ENCODE measurements at places on chromosomes 13 and 19.

DNA sequence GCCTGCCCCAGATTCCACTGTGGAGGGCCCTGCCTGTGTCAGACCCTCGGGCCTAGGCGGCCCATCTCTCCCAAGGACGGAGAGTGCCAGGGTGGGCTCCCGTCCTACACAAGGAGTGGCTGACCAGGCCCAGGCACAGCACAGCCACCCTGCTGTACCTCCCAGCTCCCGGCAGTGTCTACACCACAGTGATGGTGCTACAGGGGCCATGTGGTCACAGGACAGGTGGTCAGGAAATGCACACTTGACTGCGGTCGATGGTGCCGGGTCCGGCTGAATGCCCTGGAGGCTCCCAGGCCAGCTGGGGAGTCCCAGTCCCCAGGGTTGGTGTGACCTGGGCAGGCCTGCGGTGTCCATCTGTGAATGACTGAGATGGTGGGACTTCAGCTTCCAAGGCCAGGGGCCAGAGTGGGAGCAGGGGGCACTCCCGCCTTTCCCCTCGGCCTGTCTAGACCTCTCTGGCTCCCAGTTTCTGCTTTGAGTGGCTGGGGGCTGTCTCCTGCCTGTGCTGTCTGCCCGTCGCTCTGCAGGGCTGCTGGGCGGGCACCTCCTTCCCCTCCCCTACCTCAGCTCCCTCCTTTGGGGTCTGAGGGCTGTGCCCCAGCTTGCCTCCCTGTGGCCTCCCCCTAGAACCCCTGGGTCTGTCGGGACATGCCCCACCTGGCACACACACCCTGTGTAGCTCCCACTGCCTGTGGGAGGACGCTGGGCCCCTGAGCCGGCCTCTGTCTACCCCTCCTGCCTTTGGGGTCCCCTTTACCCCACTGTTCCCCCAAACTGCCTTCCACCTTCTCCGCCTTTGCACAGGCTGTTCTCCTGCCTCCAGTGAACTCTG, 12.5 kb downstream of the DDA1 start:
- no peak for DNase-seq

GRCh38 chr13:99320693-99321481, 13.7 kb upstream of the GPR183 start:
- peak; percentile 88 for DNase-seq

DNA sequence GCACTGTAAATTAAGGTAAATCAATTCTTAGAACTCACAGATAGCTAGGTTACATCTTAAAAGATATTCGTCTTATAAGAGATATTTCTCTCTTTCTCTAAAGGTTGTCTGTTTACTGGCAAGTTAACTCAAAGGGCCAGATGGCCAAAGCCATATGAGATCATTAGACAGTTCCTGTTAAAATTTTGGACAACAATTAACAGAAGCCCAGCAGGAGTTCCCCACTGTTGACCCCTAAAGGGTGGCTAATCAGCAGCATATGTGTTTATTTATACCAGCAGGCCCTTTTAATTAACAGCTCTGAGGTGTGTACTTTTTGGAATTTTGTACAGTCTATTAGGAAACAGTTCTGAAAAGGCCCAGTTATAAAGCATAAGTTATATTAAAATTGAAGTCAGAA, 245.8 kb downstream of the LIG4 start:
- DNase-seq: no peak

GRCh38 chr19:55208880-55209692, at the start of gene PTPRH:
Gene PTPRH (minus strand): TSS chr19:55209501. CDS start chr19:55209433, 68 bp downstream.
- no peak for DNase-seq

GRCh38 chr19:41821003-41821735, 23.3 kb downstream of the LYPD4 start:
- no peak for DNase-seq

DNA sequence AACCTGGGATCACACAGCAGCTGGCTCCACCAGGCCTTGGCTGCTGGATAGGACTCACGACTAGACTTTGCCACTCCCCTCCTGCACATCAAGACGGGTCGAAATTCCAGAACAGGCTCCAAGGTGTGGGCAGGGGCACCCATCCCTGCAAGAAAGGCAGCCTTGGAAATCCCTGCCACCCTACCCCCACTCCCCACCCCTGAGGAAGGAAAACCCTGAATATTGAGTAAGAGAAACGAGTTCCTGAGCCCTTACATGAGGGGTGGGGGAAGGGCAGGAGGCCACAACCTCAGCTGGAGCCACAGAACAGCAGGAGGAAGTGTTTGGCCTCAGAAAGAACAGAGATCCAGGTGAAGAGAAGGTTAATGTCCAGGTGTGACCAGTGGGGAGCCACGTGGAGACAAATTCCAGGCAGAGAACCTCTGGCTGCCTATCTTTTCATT, 20.1 kb downstream of the DEDD2 start:
- no peak for DNase-seq

DNA sequence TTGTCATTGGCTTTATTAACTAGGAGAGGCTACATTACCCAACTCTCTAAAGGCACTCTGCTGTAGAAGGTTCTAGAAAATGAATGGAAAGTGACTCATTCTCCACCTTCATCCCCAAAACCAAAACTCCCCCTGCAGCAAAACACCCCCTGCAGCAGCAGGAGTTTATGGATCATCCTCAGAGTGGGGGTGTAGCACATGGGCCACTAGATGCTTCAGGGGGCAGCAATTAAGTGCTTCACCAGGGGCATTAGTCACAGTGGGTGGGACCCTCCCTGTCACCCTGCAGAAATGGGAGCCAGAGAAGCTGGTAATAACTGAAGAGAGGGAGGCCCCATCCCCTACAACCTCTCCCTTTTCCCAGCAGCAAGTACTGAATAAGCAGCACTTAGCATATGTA, 64.5 kb upstream of the MED4 start:
- no peak for DNase-seq

- no peak for DNase-seq
These were observed 3.2 kb downstream of the EHD2 start for GRCh38 chr19:47716270-47716937.

DNA sequence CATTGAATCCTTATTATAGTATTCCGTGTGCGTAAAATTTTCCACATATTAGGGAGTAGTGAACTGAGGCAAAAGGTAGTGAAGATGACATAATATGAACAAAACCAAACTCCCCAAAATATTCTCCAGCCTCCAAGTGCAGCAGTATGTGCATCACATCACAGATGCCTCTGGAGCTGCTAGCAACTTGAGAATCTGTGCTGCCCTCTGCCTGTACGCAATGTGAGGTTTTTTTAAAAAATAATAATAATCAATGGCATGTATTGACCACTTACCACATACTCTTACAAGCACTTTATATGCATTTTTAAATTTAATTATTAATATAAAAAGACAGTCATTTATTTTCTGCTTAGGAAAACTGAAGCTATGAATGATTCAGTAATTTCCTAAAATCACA, 583.0 kb upstream of the SPRY2 start:
- no peak for DNase-seq

DNA sequence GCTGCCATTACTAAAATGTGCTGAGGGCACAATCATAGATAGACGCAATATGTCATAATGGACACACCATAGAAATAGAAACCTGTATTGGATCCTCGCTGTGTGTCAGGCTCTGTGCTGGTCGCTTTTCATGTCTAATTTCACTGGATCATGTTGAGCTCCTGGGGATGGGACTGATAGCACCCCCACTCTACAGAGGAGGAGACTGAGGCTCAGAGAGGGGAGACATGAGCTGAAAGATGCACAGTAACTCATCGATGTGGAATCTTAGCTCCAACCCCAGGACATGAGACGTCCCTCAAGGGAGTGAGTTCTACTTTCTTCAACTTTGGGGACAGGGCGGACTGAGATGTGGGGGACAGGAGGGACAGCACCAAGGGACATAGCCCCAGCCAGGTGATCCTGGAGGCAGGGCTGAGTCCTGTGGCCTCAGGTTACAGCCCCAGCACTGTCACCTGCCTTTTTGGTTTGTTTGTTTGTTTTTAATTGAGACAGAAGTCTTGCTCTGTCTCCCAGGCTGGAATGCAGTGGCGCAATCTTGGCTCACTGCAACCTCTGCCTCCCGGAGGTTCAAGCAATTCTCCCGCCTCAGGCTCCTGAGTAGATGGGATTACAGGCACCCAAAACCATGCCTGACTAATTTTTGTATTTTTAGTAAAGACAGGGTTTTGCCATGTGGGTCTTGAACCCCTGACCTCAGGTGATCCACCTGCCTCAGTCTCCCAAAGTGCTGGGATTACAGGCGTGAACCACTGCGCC, 6.6 kb upstream of the GIPC1 start:
- peak; percentile 63 for DNase-seq

GRCh38 chr19:7986321-7987113, 18.9 kb downstream of the ELAVL1 start:
- peak; percentile 61 for DNase-seq

DNA sequence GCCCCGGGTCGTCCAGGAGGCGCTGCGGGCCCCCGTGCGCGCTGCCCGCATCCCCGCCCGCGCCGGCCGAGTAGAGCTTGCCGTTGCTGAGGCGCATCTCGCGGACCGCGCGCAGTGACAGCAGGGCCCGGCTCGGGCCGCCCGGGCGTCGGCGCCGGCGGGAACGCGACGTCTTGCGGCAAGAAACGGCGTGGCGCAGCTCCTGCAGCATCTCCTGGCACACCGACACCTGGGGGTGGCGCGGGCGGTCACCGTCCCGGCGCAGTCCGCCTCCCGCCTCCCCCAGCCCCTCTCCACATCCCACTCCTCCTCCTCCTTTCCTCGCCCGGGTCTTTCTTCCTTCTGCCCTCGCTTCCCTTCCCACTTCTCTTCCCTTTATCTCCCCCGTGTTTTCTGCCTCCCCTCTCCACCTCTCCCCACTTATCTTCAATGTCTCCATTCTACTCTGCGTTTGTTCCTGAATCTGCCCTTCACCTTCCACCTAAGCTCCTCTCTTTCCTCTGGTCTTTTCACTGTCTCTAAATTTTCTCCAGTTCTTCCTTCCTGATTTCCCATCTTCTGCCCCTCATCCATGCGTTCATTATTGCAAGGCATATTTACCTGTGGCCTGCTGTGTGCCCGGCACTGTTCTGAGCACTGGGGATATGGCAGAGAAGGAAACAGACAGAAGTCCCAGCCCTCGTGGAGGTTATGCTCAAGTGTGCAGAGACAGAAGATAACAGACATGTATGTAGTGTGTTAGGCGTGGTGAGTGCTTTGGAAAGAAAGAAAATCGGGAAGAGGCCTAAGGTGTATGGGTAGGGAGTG, 5.2 kb upstream of the ATP1A3 start:
- no peak for DNase-seq

DNA sequence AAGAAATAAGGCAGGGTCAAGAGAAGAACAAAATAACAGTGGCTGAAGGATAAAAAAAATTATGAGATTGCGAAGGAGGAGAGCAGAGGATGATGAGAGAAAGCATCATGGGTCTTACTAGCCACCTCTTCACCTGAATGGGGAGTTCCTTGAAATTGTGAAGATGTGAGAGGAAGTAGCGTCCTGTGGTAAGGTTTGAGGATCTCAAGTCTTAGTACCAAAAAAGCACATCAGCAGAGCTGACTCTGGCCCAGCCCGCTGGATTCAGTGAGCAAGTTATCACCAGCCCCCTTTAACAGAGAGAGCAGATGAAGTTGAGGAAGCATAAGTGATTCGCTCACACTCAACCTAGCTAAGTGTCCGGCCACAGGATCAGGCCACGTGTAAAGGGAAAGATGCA, 61.8 kb downstream of the RXFP2 start:
- DNase-seq: no peak

DNA sequence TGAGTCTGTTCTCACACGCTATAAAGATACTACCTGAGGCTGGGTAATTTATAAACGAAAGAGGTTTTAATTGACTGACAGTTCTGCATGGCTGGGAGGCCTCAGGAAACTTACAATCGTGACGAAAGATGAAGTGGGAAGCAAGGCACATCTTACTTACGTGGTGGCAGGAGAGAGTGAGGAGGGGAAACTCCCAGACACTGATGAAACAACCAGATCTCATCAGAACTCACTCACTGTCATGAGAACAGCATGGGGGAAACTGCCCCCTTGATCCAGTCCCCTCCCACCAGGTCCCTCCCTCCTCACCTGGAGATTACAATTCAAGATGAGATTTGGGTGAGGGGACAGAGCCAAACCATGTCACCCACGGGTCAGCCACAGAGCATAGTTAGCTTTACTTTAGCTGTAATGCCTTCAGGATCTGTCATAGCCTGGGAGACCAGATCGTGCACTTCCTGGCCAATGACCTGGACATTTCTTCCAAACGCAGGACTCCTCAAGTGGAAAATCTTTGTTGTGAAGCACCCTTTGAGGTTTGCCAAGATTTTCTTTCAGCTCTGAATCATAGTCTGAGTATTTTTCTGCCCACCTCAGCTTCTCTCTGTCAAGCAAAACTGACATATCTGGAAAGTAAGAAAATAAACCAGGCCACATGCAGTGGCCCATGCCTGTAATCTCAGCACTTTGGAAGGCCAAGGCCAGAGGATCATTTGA, 25.2 kb upstream of the HIF3A start:
- DNase-seq: peak; percentile 85

GRCh38 chr13:84096216-84096615, 213.9 kb upstream of the SLITRK1 start:
- peak; percentile 2 for DNase-seq

DNA sequence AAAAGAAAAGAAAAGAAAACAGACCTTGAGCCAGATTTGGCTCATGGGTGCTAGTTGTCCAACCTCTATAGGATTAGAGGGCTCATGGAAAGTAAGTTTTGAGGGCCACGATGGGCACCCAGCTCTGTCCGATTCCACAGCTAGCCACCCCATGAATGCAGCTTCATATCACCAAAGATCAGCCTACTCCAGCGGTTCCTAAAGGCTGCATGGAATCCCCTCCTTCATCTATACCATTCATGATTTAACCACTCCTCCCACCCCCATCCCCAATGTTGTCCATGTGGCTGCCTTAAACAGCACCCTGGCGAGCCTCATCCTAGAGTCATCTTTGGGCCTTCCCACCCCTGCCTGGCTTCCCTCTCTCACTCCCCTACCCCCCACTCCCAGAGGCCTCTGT, 2.1 kb downstream of the MVB12A start:
- DNase-seq: no peak

- DNase-seq: no peak
These were observed 4.7 kb upstream of the ZNF428 start for GRCh38 chr19:43623889-43624670.

- no peak for DNase-seq
These were observed 802 bp upstream of the FREM2 start for GRCh38 chr13:38685974-38686576.

DNA sequence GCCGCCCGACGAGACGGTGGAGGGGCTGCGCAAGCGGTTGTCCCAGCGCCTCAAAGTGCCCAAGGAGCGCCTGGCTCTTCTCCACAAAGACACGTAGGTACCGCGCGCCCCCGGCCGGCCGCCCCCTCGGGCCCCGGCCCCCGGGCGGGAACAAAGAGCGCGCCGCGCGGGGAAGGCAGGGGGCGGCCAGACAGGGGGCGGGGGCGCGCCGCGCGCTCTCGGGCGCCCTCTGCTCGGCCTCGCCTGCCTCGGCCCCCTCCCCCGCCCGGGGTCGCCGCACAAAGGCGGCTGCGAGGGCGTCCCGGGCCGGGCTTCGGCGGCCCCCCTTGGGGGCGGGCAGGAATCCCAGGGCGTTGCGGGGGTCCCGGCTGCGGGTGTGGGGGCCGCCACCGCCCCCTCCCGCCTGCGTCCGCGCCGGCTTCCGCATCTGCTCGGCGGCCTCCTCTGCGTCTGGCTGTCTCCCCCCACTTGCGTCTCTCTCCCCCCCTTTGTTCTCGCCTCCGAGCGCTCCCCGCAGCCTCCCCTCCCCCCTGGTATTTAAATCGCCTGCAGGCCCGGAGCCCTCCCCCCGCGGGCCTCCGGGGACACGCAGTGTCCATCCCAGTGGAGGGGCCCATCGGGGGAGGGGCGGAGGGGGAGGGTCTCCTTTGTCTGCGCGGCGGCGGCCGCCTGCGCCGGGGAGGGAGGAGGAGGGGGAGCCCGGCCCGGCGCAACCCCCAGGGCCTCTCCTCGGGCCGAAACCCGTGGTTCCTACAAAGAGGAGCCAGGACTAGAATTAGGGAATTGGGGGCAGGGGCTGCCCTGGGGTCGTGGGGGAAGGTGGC, 2.3 kb downstream of the MIDN start:
- DNase-seq: peak; percentile 69
